CD8-positive, alpha-beta T cell (primary cell): ENCODE measurements at places on chromosomes 2 and 18. TPM values are rescaled to one million over a fixed set of nuclear protein-coding genes. Genes with fewer than 3 reads are reported as not detected.

The ABCG5 gene
- total RNA-seq: not detected

The CERKL gene
- total RNA-seq: not detected

The IKZF2 gene
- total RNA-seq: 11.2 TPM

The VSNL1 gene
- not detected for total RNA-seq

The MYO7B gene
- 0.33 TPM for total RNA-seq

The MSH2 gene
- total RNA-seq: 5.6 TPM

The HOXD12 gene
- total RNA-seq: not detected

The REG1A gene
- total RNA-seq: not detected

The TEX44 gene
- not detected for total RNA-seq

The ANKRD30BL gene
- not detected for total RNA-seq

The GPBAR1 gene
- 2.2 TPM for total RNA-seq
